ENCODE measurements at places on chromosomes 5 and 9. TPM values are rescaled to one million over a fixed set of nuclear protein-coding genes. Genes with fewer than 3 reads are reported as not detected.

Gene LHX2
- total RNA-seq, result 0.24 TPM

DNA sequence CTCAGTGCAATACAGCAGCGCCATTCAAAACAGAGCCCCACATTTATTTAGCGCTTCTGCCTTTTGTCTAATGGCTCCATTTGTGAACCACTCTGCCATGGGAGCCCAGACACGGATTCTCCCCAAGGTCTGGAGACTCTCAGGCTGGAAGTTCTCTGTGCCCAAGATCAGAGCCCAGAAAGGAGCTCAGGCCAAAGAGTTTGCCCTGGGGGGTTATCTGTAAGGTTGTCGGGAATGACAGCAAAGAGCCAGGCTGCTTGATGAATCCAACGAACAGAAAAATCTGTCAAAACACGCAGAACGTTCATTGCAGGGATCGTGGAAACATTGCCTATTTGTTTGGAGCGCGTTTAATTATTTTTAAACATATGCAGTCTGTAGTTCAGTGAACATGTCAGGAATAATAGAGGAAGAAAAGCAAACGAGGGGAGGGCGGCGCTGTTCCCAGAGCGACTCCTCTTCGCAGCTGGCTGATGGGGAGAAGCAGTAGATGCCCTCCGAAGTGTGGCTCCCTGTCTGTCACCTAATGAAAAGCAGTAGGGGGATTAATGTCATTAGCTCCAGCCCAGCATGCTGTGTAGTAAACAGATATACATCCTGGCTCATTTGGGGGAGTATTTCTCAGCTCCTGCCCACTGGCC lies 464.9 kb upstream of the MPDZ start:
- no peak for DNase-seq

DNA sequence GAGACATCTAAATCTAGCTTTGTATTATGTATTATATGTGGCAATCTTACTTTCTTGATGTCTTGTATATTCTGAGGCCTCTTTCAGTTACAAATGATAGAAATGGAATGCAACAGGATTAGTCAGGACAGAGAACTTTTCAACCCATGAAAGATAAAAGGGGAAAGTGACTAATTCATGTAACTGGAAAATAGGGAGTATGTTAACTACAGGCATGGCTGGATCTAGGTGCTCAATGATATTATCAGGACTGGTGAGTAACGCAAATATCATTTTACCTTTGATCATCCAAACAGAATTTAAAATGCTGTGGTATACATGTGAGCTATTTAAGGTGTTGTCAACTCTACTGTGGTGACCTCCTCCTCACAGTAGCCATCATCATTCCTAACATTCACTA lies 215.7 kb upstream of the GLRA1 start:
- DNase-seq, result no peak

DNA sequence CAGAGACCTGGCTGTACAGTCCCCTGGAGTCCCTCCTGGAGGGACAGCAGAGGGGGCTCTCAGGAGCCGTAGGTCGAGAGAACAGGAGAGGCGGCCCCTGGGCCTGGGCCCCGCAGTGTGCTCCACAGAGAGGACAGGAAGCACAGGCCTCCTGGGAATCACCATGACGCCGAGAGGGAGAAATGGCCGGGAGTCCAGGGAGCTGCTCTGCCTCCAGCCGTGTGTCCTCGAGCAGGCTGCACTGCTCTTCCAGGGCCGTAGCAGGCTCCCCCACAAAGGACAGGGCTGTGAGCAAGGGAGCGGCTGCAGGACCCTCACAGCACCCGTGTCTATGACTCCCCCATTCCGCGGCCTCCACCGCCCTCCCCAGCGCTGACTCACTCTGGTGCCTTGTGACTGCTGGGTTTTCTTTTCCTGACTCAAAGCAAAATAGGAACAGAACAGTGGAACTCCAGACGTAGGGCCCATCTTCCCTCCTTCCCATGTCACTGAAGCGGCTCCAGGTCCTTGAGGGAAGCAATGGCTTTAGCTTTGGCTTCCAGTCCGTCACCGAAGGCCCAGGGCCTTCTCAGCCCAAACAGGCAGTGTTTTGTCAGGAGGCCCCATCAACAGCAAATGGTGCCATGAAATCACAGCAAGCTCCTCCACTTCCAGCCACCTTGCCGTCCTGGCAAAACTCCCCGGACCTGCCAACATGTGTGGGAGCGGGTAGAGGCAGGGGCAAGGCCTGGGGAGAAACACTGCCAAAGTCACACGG lies 114.2 kb downstream of the LHFPL2 start:
- DNase-seq, result no peak

Gene SLC34A3
- 0.27 TPM for total RNA-seq

Gene ADAMTS6
- total RNA-seq, result 13.0 TPM

Gene TPRN
- 20.7 TPM for total RNA-seq

DNA sequence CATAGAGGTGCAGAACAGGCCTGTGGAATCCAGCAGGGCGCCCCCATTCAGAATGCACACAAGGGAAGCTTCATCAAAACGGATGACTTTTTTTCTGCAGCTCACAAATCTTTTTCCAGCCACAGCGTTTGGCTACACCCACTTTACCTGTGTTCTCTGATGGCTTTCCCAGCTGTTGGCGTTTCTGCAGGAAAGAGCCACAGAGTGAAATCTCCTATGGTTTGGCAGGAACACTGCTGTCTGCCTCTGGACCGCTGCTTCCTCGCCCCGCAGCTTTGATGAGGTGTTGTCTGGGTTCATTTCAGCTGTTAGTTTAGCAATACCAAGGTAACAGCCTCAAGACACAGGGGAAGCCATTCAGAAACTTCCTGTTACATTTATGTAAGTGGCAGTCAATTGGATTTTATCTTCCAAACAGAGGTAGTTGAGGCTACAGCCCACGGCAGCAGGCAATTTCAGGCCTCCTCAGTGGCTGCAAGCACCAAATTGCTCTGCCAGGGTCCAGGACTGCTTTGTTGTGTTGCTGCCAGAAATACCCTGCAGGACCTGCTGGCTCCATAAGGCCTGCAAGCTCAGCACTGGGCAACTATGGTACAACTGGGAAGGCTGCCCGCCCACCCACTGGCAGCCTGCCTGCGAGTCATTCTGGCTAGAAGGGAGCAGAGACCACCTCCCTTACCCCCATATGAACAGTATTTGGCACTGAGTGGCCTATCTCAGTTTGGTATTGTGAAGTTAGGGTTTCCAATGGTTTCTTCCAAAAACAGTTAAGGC lies 96.7 kb downstream of the MVB12B start:
- no peak for DNase-seq

Gene FOXE1
- 0.38 TPM for total RNA-seq

GRCh38 chr5:179417696-179418095 lies 72.4 kb upstream of the ADAMTS2 start:
- no peak for DNase-seq

- no peak for DNase-seq
Measured at GRCh38 chr5:42360616-42361314, 62.5 kb upstream of the GHR start.

Gene GPX8
- total RNA-seq, result 38.8 TPM

Gene SPINK1
- 3,409 TPM for total RNA-seq

Gene GARNL3
- total RNA-seq, result 21.4 TPM

DNA sequence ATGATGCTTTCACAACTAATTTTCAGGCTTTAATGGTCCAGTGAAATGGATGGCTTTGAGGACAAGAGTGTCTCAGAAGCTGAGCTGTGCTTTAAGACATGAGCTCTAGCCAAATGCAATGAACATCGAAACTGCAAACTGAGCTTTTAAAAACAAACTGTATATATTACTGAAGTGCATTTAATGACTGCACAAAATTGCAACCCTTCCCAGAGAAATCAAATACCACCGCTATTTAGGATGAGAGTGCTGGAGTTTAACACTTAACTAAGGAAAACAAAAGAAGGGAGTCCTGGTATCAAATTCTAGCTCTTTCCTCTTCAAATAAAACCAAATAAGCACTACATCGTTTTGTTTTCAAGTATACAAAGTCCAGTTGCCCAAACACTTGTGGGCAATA lies 163.9 kb downstream of the SLF1 start:
- no peak for DNase-seq

Gene CCNB1
- total RNA-seq, result 105 TPM

Gene CDHR2
- total RNA-seq, result 1.6 TPM

DNA sequence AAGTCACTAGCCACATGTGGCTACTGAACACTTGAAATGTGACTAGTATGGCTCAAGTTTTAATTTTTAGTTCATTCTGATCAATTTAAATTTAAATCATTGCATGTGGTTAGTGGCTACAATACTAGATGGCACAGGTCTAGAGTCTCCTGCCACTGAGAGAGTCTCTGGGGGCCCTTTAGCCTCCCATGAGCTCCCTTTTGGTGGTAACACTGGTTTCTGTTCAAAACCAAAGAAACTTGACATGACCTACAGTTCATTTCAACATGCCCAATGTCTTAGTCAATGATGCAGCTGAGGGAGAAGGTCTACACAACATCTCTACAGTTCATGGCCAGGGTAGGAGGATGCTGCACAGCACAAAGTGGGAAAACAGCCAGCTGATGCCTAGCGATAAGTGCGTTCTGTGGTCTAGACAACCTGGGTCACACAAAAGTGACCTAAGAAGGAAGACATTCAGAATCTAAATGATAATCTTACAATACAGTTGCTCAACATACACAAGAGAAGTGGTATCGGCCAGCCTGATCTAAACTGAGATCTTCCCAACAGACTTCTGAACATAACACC lies 121.0 kb downstream of the AUH start:
- no peak for DNase-seq

DNA sequence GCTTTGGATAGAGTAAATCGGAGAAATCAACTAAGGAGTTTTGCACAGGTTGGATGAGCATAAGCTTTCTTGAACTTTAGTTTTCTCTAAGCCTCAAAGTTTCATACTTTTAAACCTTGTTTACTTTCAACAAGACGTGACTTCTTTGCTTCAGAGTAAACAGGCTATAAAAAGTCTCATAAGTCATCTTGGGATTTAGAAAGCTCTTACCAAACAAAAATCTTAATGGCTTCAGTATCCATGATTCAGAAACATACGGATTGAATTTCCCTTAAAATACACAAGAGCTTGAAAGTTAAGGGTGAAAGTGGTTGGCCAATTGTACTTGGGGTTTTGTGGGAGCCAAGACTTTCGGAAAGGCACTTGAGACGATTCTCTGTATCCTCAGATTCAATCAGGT lies 270.9 kb upstream of the ANKH start:
- no peak for DNase-seq

- DNase-seq, result no peak
Measured at GRCh38 chr9:27124151-27124550, 15.1 kb downstream of the TEK start.

DNA sequence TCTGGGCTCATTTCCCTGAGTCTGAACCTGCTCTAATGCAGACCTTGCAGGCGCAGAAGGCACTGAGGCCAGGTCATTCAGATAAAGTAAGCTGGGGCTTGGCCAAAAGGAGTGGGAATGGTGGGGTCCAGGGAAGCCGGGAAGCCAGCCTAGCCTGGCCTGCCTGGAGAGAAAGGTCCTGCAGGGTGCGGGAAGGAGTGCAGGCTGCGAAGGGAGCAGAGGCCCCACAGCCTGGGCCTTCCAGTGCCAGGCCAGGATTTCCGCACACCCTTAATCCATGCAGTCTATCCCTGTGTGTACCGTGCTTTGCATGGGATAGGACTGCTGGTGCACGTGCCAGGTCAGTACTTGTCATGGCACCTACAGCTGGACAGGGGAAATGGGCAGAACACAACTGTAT lies 3.6 kb upstream of the STING1 start:
- DNase-seq, result no peak

- no peak for DNase-seq
Measured at GRCh38 chr9:114423181-114423580, 35.4 kb upstream of the AKNA start.

- DNase-seq, result no peak
Measured at GRCh38 chr5:77367741-77368140, 124.4 kb downstream of the WDR41 start.

Gene TMEM8B
- 25.4 TPM for total RNA-seq

Gene DAB2
- 43.9 TPM for total RNA-seq

Gene ZNF189
- 31.4 TPM for total RNA-seq

DNA sequence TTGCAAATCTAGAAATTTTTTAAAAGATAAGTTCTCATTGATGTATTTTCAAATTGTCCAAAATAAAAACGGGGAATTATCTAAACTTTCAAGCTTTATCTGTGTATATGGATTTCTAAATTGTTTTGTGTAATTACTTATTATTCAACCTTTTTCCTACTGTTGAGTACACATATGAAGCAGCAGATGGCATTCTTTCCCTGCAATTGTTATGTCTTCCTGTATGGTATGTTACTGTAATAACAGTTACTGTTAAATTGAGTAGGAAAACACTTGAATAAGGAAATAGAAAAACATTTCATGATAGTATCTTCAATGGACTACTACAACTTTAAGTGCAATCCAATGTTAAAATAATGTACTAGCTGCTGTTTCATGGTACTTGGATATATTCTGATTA lies 124.8 kb downstream of the RANBP17 start:
- DNase-seq, result no peak

DNA sequence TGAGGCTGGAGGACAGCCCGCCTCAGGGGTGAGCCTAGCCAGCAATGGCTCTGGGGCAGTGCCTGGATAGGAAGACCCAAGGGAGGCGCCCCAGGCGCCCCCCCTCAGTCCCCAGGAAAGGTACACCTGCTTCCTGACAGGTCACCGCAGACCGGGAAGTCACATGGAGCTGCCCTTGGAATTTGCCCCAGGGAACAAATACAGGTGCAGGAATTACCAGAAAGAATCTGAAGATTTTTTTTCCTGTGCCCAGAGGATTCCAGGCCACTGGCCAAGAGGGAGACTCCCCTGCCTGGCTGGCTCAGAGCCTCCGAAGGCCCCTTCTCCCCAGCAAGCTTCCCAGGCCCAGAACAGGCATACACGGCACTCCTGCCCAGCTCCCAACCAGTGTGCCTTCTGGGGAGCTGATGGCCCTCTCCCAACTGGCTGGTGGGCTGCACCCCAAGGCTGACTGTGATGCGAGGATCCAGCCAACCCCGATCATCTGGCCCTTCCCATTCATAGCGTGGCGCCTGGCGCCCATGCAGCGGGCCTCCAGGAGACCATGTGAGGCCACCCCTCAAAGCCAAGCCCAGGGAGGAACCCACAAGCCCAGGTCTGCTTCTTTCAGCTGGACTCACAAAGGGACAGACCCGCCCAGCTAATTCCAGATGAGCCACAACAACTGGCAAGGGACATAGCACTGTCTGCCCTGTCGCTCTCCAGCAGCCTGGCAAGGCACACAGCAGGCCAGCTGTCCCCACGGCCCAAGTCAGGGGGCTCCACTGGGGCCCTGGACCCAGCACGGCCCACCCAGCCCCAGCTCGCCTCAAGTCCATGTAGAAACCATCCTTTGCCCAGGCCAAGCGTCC lies 2.3 kb downstream of the TPRN start:
- no peak for DNase-seq

DNA sequence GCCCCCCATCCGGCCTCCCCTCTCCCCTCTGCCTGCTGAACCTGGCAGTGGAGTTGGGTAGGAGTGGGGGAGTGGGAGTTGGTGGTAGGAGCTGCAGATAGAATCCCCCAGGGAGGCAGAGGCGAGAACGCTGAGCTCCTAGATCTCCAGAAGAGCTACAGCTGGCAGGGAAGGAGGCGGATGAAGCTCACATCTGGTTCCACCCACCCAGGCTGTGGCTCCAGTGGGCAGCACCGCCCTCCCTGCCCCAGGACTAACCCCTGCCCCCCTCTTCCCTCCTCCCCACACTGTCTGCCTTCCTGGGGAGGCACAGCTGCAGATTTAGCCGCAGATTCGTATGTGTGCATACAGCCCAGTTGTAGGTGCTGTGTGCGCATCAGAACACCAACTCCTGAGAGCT lies 34.2 kb downstream of the C9orf50 start:
- no peak for DNase-seq

All from progenitor cell of endocrine pancreas (in vitro differentiated cells).